ENCODE measurements at places on chromosomes 6 and 20. TPM values are rescaled to one million over a fixed set of nuclear protein-coding genes. Genes with fewer than 3 reads are reported as not detected.
A peak's percentile ranks its signal among the peaks of the same experiment; 100 is the strongest.

DNA sequence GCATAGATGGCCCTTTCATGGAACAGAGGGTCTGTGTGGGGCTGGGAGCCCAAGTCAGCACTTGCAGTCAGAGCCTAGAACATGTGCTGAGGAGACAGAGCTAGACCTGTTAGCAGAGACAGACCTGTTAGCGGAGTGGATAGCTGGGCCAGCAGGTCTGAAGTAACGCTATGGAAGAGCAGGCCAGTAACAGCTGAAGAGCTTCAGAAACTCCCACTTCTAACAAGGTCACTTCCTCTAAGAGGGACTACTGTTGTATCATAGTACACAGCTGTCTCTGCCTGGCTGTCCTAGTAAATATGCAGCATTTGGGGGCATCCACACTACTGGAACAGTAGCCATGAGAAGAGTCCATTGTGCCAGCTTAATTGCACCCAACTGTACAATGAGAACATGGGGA, 41.2 kb upstream of the POLR1H start:
- no peak for DNase-seq

DNA sequence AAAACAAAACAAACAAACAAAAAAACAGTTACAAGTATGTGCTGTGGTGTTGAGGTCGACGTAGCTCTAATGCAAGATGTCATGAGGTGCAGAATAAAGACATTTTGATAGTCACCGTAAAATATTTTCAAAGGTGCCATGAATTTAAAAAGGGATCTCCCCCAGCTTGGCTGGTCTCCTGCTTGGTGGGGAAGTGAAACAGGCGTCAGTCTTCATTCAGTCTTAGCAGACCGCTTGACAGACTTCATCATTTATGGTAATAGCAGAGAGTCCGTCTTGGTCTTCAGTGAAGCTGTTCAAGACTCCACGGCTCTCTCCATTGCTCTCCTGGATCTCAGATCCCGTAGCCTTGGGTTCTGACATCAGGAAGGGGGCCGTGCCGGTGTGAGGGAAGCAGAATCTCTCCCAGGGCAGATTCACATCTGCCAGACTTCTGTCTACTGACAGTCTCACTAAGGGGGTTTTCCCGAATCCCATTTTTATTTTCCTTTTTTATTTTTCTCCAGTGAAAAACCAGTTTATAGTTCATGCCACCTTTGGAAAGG, 1.6 kb downstream of the SLC24A3 start:
- no peak for DNase-seq

GRCh38 chr6:53659458-53659857, 6.1 kb downstream of the KLHL31 start:
- no peak for DNase-seq

RSPO4 gene
- total RNA-seq: 0.53 TPM

- no peak for DNase-seq
These were observed 3.6 kb upstream of the SLC2A12 start for GRCh38 chr6:134056046-134056445.

DNA sequence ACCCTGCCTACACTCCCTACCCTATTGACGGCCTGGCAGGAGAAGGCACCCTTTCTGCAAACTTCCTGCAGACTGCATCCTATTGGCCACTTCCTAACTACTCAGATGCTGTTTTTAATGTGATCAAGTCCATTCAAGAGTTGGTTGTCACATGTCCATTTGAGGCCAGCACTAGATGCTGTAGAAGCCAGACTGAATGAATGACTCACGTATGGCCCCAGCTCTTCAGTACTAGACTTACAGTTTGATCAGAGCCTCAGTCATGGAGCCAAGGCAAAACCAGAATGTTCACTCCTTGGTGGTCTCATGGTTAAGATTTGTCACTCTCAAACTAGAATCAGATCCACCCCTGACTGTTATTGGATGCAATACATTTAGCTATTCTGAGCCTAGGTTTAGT, 101.7 kb downstream of the OPRM1 start:
- DNase-seq: no peak

GRCh38 chr6:32083812-32084768, 25.0 kb downstream of the TNXB start:
- DNase-seq: peak; percentile 40

- no peak for DNase-seq
These were observed 11.1 kb downstream of the LMBRD1 start for GRCh38 chr6:69785697-69786096.
